ENCODE measurements at places on chromosomes 6 and 20.
A peak's percentile ranks its signal among the peaks of the same experiment; 100 is the strongest.

GRCh38 chr6:36235309-36235708 is 34.6 kb upstream of the PNPLA1 start:
- DNase-seq: peak; percentile 21

DNA sequence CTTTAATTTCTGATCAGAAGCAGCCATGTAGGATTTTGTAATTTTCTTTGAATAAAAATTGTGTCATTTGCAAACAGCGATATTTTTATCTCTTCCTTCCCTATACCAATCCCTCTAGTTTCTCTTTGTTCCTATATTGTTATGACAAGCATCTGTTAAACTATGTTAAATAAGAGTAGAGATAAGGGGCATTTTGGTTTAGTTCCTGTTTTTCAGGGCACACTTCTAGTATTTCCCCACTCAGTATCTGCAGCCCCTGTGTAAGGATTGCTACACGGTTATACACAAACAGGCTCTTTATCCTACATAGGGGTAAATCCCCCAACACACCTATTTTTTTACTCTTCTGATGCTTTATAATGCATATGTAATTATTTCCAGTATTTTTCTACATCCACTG is 42.1 kb downstream of the TRERF1 start:
- DNase-seq: no peak

DNA sequence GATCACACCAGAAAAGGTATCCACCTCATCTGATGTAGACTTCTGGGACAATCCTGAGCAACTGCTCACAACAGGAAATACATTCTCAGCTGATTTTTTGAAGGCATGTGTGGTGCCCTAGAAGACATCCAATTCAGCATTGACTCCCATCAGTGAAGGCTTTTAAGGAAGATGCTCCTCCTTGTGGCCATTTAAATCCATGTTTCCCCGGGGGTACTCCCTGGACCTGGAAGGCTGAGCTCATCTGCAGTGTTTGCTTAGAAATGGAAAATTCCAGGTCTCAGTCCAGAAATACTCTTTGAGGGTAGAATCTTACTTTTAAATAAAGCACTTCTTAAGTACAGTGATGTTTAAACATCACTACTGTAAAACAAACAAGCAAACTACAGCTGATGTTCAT is 195.5 kb upstream of the PDE10A start:
- DNase-seq: no peak

GRCh38 chr20:46546936-46547335 is 3.5 kb downstream of the OCSTAMP start:
- no peak for DNase-seq

- DNase-seq: no peak
Observed at GRCh38 chr20:24488800-24489175, 19.4 kb downstream of the SYNDIG1 start.

- no peak for DNase-seq
Observed at GRCh38 chr6:6811128-6812009, 222.8 kb downstream of the LY86 start.

DNA sequence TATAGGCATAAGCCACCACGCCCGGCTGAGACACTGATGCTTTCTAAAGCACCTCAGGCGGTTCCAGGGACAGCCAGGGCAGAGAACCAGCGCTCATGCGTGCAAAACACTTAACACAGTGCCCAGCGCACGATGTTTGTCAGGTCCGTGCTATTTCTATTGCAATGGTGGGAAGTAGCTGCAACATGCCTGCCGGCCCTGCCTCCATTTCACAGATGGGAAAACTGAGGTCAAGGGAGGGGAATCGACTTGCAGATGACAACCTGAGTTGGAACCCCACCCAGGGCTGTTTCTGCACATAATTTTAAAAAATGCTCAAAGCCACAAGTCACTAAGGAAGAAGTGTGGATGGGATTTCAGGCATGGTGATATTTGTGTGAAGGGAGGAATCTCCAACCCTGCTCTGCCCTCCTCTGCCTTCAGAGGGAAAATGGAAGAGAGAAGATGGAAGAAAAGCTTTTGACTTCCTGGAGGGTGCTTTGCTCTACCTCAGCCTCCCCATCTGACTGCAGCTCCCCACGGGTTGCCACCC is 39.9 kb downstream of the KIAA1755 start:
- no peak for DNase-seq

- no peak for DNase-seq
Observed at GRCh38 chr6:105116150-105116549, 63.7 kb downstream of the POPDC3 start.

DNA sequence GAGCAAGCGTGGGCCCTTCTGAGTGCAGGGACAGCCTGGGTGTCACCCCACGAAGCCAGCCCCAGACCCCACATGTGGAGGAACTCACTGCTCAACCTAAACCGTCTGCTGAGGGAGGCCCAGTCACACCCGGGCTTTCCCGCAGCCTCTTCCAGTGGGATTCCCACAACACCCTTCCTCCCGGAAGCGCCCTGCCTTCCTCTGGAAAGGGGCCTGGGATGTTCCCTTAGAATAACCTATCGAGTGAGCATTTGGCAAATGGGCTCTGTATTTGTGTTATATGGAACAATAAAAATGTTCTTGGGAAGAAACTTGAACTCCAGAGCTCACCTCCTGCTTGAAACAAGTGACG is 100.0 kb upstream of the DUSP22 start:
- no peak for DNase-seq

GRCh38 chr20:2473516-2473915 is 2.9 kb upstream of the SNRPB start:
- DNase-seq: no peak

- peak; percentile 78 for DNase-seq
Observed at GRCh38 chr6:108541843-108542759, 18.6 kb upstream of the FOXO3 start.

GRCh38 chr6:162055365-162055764 is 672.2 kb downstream of the PRKN start:
- no peak for DNase-seq

GRCh38 chr6:83308833-83309232 is 115.7 kb downstream of the RWDD2A start:
- no peak for DNase-seq
